ENCODE measurements at places on chromosomes 3 and 15.

- peak; percentile 61 for DNase-seq
These were observed 26.5 kb downstream of the PPP2R3A start for GRCh38 chr3:135992072-135992471.

- no peak for DNase-seq
These were observed 63.1 kb downstream of the IFT57 start for GRCh38 chr3:108159105-108159504.

DNA sequence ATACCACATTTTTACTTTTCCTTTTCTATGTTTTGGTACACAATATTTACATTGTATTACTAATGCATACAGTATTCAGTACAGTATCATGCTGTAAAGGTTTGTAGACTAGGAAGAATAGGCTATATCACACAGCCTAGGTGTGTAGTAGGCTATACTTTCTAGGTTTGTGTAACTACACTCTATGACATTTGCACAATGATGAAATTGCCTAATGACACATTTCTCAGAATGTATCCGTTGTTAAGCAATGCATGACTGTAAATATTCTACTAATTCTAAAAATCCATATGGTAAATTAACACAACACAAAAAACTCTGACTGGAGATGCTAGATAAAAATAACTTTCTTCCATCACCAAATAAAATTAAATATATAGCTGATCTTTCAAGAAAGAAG lies 16.2 kb downstream of the NEDD4 start:
- no peak for DNase-seq

DNA sequence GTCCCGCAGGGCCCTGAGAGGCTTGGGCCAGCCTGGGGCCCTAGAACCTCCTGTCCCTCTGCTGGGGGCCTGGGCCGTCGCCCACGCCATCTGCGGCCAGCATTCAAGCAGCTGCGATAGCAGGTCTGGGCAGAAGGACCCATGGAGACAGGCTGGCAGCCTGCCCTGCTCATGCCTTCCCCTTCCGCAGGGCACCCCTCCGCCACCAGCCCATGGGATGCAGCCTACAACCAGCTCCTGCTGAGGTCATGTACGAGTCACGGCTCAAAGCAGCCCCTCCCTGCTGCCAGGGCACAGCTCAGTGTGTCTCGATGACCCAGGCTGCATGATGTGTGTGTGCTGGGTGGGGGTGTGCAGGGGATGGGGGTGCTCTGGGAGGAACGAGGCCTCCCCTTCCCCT lies 27.8 kb downstream of the DUSP7 start:
- no peak for DNase-seq

- no peak for DNase-seq
These were observed 246.1 kb downstream of the ADAMTS17 start for GRCh38 chr15:100095541-100096247.

- no peak for DNase-seq
These were observed 37.0 kb upstream of the TRIM71 start for GRCh38 chr3:32780735-32781210.

DNA sequence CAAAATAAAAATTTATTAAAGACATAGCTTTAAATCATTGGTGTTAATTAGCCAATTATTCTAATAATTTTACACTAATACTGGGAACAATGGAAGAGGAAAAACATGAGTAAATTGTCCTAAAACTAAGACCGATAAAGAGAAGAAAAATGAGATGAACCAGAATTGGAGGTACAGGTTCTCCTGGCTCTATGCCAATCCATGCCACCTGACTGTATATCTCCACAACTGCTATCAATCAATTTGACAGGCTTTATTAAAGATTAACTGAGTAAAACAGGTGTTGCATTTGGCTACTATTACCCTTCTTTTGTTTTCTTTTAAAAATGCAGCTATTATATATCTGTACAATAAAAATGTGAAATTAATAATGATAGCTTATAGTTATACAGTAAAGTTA lies 850.0 kb downstream of the CADM2 start:
- DNase-seq: no peak

GRCh38 chr15:71183063-71183462 lies 67.8 kb downstream of the THSD4 start:
- no peak for DNase-seq

DNA sequence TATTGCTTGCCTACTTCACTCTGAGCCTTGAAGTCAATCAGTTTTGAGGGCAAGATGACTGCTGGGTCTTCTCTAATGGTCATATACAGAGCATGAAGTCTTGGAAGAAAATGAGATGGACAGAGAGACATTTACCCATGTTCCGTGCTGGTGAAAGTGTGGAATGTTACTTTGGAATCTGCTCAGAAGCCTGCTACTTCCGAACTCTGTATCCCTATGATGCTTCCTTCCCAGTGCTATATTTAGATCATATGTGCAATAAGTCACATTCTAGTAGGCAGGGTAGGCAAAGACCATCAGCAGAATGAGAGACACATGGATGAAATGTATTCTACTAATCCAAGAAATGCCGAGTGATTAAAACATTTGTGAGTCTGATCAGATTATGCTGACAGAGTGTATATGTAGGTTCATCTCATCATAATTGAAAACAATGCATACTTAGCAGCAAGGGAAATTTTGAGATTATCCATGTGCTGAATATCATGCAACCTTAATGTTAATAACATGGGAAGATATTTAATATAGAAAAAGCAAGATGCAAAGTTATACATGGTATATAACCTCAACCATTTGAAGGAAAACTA lies 60.5 kb downstream of the RAB7A start:
- DNase-seq: no peak

DNA sequence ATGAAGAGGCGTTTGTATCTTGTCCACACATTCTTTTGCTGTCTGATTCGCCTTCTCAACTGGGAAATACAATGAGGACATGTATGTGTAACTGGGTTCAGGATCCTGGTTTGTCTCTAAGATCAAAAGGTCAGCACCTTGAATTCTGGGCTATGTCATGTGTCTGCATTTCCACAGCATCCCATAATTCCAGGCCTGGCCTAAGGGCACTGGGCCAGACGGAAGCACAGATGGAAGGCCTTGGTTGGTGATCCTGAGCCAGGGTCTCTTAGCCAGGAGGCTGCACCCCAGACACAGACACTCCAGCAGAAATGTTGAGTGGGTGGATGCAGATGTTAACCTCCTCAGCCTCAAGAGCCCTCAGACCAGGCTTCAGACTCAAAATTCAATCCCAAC lies 23.7 kb upstream of the HERC1 start:
- no peak for DNase-seq

GRCh38 chr3:175270866-175271265 lies 411.7 kb downstream of the NAALADL2 start:
- no peak for DNase-seq

- DNase-seq: no peak
These were observed 55.1 kb upstream of the PCSK6 start for GRCh38 chr15:101544613-101544945.

- DNase-seq: no peak
These were observed 653 bp upstream of the WDR6 start for GRCh38 chr3:49006408-49007067.

Data from non-pigmented ciliary epithelial cell (primary cell).